Kidney epithelial cell (primary cell): ENCODE measurements at places on chromosomes 2 and 18. TPM values are rescaled to one million over a fixed set of nuclear protein-coding genes. Genes with fewer than 3 reads are reported as not detected.

The PXDN gene
- total RNA-seq, result 287 and 314 TPM in 2 replicates

The LYPD6B gene
- total RNA-seq, result 1.2 and 5.3 TPM in 2 replicates

The ALPP gene
- not detected in 2 replicates for total RNA-seq

The IRS1 gene
- total RNA-seq, result 12.6 and 16.1 TPM in 2 replicates

The ZNF521 gene
- total RNA-seq, result 6.0 and 14.5 TPM in 2 replicates

The HOXD8 gene
- total RNA-seq, result 18.1 and 22.5 TPM in 2 replicates

The ABCA12 gene
- 7.7 and 9.3 TPM in 2 replicates for total RNA-seq

The BABAM2 gene
- total RNA-seq, result 35.3 and 46.3 TPM in 2 replicates

The DYNAP gene
- total RNA-seq, result not detected in 2 replicates

The ACTG2 gene
- total RNA-seq, result 0.27 and 2.1 TPM in 2 replicates

The GALR1 gene
- not detected in 2 replicates for total RNA-seq

The EGR4 gene
- not detected in 2 replicates for total RNA-seq

The CACNB4 gene
- total RNA-seq, result 0.79 and 1.3 TPM in 2 replicates

The NEU2 gene
- not detected in 2 replicates for total RNA-seq

The FBLN7 gene
- total RNA-seq, result 0.14 and 1.0 TPM in 2 replicates

The RBFA gene
- 30.6 and 33.0 TPM in 2 replicates for total RNA-seq

The FAM237A gene
- total RNA-seq, result not detected in 2 replicates
